ENCODE measurements at places on chromosomes 6 and 20.

- DNase-seq, result no peak
These were observed 151.0 kb downstream of the ADAT2 start for GRCh38 chr6:143299253-143300166.

- no peak for DNase-seq
These were observed 160.9 kb upstream of the SPTLC3 start for GRCh38 chr20:12847872-12848271.

DNA sequence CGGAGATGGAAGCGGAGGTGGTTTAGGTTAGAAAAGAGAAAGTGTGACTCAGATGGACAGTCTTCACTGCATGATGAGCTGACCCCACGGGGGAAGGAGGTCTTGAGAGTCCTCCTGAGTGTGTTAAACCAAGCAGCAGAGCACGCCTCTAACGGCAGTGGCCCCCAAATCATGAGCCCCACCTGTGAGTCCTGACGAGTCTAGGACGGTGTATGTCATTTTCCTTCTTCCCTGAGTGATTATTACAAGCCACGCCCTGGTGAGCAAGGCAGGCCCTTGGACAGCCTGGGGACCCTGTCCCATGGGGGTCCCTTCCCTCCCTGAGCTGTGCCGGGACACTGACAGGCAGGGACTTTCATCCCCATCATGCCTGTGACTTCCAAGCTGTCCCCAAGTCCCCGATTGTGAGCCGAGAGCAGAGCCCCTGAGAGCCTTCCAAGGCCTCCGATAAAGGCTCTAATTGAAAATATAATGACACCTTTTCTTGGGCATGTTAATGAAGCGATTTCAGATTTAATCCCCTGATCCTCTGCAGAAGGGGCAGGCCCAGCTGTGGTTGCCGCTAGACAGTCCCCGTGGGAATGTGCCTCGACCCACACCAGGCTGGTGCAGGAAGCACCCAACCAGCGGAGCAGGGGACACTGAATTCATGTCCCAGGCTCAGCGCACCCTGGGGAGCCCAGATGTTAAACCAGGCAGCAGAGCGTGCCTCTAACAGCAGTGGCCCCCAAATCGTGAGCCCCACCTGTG lies 320.1 kb downstream of the TAF4 start:
- DNase-seq, result no peak

- no peak for DNase-seq
These were observed 88.9 kb downstream of the GINS1 start for GRCh38 chr20:25496165-25496967.

DNA sequence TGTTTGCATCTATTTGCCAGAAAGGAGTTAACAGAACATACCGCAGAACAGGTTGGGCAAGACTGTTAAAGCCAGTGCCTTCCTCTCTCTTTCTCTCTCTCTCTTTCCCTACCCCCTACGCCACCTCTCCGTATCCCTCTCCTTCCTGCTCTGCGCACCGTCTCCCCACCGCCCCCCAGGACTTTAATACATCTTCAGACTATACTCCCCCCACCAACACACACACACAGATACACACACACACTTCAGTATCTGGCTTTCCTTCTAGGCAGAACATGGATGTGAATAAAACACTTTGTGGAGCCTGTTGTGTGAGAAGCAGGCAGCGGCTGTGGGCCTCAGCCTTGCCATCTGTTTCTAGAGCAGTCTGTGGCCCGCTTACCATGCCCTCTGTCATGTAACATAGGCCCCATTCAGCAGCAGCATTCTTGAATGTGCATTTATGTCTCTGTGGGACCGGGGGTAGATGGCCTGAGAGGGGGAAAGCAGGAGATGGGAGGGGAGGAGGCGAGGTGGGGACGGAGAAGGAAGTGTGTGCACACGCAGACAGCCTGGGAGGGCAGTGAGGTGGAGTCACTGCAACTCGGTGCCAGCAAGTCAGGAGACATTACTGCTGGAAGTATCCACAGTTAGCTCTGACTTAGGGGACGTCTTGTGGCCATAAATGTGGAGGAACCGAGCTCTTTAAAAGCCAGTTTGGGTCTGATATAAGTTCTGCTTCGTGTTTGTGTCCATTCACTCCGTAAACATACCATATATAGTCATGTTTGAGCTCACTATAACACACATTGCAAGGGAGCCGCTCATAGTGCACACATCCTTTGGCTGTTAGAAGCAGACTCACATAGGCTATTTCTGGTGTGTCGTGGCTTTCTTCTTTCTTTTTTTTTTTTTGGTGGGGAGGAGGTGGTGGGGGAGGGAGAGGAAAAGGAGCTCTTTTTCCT lies 38.4 kb downstream of the RREB1 start:
- peak; percentile 93 for DNase-seq

DNA sequence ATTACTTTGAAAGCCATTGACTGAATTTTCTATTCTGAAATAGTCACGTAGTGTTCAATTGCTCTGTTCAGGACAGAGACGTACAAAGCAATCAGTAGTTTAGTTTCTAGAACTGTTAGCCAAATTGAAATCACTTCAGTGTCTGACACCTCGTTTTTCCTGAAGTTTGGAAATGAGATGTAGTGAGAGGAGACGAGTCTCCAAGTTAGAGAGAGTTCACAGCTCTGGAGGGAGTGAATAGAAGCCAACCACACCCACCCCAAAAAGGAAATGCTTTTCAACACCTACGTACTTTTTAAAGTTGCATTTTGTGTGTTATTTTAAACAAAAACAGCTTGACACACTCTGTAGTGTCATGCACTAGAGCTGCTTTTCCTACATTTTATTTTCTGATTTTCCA lies 296.0 kb downstream of the ADGRG6 start:
- no peak for DNase-seq

DNA sequence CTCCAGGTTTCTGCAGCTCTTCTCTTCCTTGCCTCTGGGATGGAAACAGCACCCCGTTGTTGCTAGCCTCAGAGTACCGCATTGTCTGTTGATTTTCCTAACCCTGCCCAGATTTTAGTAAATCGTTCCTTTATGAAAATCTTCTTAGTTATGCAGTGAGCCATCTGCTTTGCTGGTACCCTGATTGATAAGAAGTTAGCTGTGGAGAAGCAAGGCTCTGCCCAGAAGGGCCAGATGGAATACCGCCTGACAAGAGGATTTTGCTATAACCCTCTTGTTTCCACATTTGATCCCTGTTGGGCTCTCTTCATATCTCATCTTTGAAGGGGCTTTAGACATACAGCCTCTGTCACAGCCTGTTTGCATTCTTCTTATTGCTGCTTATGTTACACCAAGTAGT lies 229.0 kb downstream of the CDKAL1 start:
- no peak for DNase-seq

DNA sequence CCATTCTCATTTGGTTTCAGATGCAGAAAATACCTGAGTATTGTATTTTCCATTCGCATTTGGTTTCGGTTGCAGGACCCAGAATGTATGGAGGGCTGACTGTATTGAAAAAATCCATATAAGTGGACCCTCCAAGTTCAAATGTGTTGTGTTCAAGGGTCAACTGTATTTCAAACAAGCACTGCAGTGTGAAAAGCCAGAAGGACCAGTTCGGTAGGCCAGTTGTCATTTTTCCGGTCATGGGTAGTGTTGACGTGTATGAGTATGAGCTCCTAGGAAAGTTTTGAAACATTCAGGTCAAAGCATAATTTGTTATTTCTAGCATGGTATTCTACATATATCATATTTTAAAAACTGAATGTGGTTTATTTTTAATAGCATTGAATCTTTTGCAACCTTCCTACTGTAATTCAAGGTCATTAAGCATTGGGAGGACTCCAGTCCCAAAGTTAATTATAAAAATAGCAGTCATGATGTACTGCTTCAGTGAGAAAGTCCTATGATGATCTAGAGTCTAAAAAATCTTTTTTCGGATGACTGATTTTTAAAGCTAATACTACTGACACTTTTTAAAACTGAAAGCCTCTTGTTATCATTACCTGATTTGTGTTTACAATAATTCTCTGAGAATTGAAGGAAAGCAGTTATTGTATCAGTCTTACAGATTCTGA lies 18.9 kb downstream of the NHSL1 start:
- DNase-seq, result no peak

- DNase-seq, result no peak
These were observed at the start of gene GTSF1L for GRCh38 chr20:43726811-43727338. Gene GTSF1L, minus strand, starts transcription at chr20:43727002. Its CDS starts 308 bp downstream, at chr20:43726694.

- no peak for DNase-seq
These were observed 6.8 kb downstream of the GUCA1A start for GRCh38 chr6:42179945-42180313.

DNA sequence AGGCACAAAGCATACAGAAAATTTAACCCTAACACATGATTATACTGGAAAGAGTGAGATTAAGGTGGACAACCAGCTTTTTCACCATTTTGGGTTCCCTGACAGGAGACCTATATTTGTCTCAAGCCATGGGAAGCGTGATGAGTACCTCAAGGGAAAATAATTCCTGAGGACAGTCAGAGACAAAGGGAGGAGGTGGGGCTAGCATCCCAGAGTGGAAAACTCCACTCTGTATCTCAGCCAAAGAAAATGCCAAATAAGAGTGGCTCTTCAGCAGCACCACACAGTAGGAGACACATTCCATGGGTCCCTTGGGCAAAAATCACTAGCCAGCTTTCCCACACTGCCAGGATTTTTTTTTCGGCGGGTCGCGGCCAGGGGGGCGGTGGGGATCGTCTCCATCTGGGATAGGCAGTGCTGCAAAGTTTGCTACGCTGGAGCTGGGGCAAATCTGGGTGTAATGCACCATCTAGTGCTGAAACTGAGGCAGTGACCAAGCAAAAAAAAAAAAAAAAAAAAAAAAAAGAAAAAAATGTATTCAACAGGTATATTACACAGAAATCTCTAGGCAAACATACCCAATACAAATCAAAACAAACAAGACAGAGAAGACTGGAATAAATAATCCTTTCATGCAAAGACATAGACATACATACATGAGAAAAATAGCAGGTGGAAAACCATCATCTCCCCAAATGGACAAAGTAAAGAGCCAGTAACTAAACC lies 77.3 kb upstream of the SLC35F1 start:
- DNase-seq, result peak; percentile 3

DNA sequence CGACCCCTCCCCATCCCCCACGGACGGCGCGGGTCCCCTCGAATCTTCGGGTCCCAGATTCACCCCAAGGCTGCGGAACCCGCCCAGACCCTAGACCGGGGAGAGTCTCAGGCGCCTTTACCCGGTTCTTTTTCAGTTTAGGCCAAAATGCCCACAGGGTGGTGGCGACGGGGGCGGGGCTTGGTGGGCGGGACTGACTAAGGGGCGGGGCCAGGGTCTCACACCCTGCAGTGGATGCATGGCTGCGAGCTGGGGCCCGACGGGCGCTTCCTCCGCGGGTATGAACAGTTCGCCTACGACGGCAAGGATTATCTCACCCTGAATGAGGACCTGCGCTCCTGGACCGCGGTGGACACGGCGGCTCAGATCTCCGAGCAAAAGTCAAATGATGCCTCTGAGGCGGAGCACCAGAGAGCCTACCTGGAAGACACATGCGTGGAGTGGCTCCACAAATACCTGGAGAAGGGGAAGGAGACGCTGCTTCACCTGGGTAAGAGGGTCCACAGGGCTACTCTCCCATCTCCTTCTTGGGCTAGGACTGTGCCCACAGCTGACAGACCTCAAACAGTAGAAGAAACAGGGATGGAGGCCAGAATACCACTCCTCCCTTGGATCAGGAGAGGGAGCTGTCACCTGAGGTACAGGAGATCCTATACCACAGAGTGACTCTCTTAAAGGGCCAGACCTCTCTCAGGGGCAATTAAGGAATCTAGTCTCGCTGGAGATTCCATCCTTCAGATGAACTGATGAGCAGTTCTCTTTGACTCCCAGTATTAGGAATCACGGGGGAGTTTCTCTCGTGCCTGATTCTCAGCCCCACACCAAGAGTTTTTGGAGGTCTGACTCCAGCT lies 942 bp downstream of the HLA-E start:
- DNase-seq, result no peak

GRCh38 chr6:45743028-45743615 lies 272.5 kb downstream of the CLIC5 start:
- no peak for DNase-seq

DNA sequence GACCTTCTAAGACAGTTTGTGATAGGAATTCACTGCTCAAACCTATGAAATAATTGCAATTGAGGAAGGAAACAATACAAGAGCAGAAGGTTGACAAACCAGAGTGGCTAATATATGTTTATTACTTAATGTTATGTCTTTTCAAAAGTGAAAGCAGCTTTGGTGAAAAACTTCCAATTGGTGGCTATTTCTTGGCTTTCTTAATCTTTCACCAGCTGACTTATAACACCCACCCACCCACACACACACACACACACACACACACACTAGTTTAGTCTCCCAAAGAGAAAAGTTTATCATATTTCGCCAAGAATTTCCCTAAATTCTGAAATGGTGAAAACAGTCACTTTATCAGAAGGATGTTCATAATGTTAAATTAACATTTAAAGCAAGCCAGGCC lies 583.5 kb downstream of the EYS start:
- no peak for DNase-seq

DNA sequence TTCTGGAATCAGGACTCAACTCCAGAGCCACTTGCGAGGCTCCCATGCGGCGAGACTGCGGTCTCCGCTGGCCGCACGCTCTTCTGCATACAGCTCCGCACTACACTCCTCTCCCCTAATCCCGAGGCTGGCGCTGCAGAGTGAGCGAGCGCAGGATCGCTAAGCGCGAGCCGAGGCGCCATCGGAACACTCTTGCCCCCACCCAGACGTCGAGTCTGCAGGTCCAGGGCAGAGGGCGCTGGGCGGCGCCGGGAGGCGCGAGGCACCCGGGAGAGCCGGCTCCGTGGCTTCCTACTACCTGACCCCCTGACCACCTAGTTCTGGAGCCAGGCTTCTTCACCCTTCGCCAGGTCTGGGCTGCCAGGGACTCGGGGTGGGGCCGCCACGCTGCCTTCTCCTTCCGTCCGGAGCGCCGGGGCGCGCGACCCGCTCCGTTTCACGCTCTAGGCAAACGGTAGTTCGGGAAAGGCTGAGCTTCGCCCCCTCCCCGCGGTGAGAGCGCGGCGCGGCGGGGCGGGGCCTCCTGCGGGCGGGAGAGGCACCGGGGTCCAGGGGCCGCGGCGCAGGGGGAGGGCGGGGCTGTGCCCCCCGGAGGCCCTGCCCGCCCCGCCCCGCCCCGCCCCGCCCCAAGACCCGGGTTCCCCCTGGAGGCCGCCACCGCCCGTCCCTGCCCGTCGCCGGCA lies 5.4 kb upstream of the TUBB2A start:
- no peak for DNase-seq

DNA sequence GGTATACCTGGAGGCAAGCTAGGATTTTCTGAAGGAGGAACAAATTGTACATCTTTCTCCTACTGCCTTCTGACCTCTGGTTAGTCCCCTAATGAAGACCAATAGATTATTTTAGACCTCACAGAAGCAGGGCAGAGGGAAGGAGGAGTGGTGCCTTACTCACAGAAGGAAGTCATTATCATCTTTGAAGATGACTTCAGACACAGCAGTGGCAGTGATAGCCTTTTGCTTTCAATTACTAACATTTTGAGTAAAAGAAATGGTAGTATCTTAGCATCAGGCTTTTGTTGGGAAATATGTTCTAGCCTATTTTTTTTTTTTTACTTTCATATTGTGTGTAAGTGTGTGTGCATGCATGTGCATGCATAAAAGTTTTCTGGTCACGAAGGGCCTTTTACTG lies 164.2 kb upstream of the PLN start:
- no peak for DNase-seq

DNA sequence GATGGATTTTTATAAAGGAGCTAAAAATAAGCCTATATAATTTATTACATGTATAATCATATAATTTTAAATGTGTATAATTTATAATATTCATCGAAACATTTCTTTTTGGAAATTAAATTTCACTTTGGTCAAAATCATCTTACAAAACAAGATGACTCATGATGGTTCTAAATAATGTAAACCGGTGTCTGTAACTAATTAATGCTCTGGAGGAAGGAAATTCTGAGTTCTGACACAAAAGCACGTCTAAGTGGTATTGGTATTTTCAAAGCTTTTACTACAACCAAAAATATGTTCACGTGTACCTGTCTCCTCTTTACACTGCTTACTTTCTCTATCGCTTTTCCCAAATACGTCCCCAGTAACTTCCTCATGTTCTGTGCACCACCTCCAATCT lies 134.1 kb downstream of the MTHFD1L start:
- DNase-seq, result no peak
